Midbrain (tissue), 1 donor: ENCODE measurements at places on chromosomes 3 and 15.

GRCh38 chr3:54631516-54632325, 296.1 kb downstream of the LRTM1 start:
- DNase-seq = no peak

- DNase-seq = no peak
Observed at GRCh38 chr15:90035095-90035839, 34.1 kb downstream of the ZNF710 start.

DNA sequence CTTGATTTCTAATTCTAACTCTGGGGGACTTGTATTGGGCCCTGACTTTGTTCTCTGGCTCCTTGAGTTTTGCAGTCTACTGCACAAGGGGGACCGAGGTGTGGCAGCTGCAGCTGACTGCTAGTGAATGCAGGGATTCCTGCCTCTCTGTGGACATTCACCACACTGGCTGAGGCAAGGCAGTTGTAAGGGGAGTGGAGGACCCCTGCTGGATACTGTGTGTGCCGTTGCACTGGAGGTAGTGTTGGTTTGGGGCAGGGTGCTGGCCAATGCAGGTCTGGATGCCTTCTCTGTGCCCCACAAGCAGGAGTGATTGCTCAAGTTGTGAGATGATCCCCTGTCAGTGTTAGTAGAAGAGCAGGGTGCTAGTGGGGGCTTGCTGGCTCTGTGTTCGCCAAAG, 626.1 kb downstream of the SQOR start:
- DNase-seq = no peak

- no peak for DNase-seq
Observed at GRCh38 chr15:28930011-28930410, 44.2 kb downstream of the APBA2 start.

- no peak for DNase-seq
Observed at GRCh38 chr15:39884351-39884750, 35.7 kb downstream of the GPR176 start.

- no peak for DNase-seq
Observed at GRCh38 chr3:159829056-159829455, 159.6 kb upstream of the IL12A start.

DNA sequence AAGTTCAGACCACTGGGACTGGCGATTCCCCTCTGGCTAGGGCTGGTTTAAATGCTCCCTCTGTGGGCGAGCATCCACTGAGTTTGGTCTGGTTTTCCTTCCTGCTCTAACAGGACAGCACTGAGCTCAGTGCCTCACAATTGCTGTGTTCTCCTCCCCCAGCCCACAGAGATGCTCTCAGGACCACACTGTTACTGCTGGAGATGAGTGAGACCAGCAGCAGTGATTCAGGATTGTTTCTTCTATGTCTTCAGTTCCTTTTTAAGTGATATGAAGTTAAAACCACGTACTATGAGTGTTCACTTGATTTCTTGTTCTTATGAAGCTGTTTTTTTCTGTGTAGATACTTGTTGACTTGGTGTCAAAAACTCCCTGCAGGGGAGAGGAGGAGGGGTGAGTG, 180.4 kb upstream of the COL8A1 start:
- no peak for DNase-seq

DNA sequence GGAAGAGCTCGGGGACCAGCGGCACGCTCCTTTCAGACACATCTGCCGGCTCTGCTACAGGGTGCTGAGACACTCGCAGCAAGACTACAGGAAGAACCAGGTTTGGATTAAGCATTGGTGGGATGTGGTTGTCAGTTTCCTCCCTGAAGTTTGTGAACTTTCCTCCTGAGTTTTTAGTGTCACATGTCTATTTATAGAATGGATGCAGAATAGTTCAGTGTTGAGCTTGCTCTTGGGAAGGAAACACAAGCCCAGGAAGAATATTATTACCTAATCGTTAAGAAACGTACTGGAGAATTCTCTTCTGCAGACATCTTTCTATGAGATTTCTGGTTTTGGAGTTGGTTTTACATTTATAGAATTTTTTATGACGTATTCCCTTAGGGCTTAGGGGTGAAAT, 172.0 kb downstream of the ITPR1 start:
- DNase-seq = no peak

DNA sequence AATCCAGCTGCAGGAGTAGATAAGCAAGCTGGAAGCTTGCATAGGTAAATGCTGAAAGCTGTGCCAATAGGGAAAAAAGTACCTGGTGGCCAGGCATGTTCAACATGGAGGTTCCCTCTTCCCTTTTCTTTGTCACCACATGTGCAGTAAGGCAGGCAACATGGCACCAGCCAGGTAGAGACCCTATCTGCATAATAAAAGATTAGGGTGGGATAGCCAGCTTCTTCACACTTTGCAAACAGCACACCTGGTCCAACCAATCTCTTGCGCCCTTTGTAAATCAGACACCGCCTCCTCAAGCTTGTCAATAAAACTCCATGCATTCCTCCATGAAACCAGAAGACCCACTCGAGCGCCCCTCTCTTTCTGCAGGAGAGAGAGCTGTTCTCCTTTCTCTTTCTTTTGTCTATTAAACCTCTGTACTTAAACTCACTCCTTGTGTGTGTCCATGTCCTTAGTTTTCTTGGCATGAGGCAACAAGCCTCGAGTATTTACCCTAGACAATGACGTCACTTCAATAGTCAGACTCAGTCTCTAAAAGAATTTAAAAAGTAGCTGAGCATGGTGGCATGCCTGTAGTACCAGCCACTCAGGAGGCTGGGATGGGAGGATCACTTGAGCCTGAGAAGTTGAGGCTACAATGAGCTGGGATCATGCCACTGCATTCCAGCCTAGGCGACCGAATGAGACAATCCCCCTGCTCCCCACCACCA, 256.3 kb downstream of the SCAPER start:
- DNase-seq = no peak

- no peak for DNase-seq
Observed at GRCh38 chr15:60568914-60569391, 90.0 kb upstream of the ICE2 start.

DNA sequence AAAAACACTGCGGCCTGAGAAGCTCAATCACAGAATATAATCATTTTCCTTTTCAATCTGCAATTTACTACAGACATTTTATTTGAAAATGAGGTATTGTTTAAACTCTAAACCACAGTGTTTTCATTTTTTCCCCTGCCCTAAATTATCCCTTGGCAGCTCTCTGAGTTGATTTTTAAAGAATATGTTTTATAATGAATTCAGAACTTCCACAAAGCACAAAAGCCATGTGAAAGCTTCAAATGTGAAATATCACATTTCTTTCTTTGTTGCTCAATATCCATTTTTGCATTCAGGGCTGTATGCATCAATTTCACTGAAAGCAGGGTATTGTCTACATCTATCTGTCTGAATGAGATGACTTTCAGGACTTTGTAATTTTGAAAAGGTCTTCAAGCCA, 813.6 kb upstream of the ALCAM start:
- DNase-seq = no peak

GRCh38 chr3:182965861-182966366, 14.4 kb downstream of the DCUN1D1 start:
- DNase-seq = no peak

GRCh38 chr3:100615684-100616083, 6.3 kb downstream of the ADGRG7 start:
- no peak for DNase-seq

DNA sequence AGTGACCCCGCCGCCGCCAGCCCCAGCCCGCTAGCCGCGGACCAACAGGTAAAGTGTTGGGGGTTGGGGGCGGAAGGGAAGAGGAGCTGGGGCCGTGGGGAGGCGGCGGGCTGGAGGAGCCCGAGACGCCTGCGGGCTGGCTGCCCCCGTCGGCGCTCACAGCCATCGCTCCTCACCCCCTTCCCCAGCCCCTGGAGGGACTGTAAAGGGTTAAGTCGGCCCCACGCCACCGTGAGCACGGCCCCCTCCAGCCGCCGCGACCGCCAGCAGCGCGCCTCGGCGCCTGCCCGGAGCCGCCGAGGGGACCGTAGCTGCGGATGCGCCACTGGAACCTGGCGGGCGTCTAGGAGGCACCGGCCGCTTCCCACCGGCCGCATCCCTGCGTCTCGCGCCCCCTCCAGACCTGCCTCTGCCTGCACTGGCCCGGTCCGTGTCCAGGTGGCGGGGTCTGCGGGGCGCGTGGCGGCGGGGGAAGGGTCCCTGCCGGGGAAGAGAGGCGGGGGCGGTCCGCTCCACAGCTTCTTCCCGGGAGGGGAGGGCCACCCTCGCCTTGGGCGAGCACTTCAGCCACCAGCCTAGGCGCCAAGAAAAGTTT, 522 bp downstream of the MED12L start:
- no peak for DNase-seq

- no peak for DNase-seq
Observed at GRCh38 chr15:49898097-49898496, 220.9 kb downstream of the ATP8B4 start.

DNA sequence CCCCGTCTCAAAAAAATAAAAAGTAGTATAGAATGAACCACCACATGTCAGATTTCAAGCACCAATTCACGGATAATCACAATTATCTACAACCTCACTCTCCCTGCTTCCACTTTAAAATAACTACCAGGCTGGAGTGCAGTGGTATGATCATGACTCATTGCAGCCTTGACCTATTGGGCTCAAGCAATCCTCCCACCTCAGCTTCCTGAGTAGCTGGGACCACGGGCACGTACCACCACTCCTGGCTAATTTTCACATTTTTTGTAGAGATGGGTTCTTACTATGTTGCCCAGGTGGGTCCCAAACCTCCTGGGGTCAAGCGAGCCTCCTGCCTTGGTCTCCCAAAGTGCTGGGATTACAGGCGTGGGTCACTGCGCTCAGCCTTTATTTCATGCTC, 38.1 kb upstream of the LDHAL6B start:
- DNase-seq = no peak

GRCh38 chr3:141804778-141805639, 41.8 kb downstream of the GRK7 start:
- no peak for DNase-seq
